ENCODE measurements at places on chromosomes 4 and X.

GRCh38 chr4:48669086-48669485 is 111.0 kb downstream of the FRYL start:
- DNase-seq, result no peak

- no peak for DNase-seq
These were observed 848.5 kb downstream of the RAB28 start for GRCh38 chr4:12635629-12636028.

- DNase-seq, result no peak
These were observed 45.7 kb downstream of the GPAT3 start for GRCh38 chr4:83581411-83582288.

DNA sequence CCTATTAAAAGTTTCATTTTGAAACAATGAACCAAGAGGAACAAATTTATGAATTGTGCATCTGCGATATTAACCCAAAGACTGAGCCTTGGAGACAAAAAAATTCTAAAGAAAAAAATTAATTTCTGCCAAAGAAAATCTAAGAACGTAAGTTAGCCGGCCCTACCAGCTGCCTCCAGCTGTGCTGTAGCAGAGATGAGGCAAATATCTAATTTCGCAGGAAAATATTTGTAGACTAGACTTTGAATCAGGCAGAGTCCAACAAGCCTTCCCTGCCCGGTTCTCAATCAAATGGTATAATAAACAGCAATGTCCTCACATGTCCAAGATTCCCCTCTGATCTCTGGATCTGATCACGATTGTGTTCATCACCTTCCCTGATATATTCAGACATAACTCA is 21.2 kb upstream of the SMIM20 start:
- DNase-seq, result no peak

GRCh38 chr4:68324519-68325262 is 25.2 kb downstream of the YTHDC1 start:
- no peak for DNase-seq

DNA sequence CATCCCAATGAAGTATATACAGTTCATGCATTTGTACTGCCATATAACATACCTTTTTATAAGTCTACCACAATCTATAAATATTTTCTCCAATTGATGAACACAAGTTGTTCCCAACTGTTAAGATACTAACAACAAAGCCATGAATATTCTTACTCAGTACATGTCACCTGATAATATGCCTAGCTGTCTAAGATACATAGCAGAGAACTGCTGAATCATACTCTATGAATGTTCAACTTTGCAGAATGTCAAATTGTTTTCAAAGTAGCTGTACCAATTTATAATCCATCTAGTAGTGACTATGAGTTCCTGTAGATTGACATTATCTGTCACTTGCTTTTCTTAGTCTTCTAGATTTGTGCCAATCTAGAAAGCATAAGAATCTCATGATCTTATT is 84.9 kb downstream of the RAB28 start:
- DNase-seq, result no peak

DNA sequence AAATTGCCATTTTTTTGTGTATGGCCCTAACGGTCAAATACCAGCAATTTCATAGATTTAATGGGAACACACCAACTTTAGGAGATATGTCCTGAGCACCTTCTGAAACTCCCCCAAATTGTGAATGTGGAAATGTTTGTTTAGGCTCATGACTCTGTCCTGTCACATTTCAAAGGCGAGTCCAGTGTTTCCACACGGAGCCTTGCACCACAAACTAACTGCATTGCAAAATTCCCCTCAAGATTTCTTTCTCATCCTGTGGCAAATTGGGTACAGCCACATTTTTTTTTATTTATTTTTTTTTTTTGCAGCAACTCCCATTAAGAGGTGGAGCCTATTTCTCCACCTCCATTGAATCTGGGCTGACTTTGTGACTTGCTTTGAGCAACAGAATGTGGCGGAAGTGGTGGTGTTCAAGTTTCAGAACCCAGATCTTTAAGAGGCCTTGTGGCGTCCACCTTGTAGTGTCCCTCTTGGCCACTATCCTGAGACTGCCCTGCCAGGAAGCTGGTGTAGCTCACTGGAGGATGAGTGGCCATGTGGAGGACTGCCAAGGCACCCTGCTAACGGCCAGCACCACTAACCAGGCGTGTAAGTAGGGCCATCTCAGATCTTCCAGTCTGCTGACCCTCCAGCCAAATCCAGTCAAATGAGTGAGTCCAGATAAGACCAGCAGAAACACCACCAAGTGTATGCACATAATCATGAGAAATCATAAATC is 172.4 kb upstream of the SCML1 start:
- DNase-seq, result no peak

DNA sequence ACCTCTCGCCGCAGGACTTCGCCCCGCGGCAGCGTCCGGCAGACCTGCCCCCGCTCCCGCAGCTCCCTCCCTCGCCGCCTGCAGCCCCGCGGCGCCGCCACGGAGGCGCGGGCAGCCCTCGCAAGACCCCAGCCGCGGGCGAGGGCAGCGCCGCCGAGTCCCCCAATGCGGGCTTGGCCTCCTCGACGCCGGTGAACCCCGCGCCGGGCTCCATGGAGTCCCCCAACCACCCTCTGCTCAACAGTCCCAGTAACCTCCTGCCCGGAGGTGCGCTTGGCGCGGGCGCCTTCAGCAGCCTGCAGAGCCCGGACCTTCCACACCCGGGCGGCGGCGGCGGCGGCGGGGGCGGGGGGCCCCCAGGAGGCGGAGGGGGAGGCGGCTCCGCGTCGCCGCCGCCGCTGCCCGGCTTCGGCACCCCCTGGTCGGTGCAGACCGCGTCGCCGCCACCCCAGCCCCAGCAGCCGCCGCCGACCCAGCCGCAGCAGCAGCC is 1.2 kb downstream of the CPEB2 start:
- DNase-seq, result no peak

GRCh38 chr4:16992566-16993225 is 94.3 kb upstream of the LDB2 start:
- DNase-seq, result no peak

DNA sequence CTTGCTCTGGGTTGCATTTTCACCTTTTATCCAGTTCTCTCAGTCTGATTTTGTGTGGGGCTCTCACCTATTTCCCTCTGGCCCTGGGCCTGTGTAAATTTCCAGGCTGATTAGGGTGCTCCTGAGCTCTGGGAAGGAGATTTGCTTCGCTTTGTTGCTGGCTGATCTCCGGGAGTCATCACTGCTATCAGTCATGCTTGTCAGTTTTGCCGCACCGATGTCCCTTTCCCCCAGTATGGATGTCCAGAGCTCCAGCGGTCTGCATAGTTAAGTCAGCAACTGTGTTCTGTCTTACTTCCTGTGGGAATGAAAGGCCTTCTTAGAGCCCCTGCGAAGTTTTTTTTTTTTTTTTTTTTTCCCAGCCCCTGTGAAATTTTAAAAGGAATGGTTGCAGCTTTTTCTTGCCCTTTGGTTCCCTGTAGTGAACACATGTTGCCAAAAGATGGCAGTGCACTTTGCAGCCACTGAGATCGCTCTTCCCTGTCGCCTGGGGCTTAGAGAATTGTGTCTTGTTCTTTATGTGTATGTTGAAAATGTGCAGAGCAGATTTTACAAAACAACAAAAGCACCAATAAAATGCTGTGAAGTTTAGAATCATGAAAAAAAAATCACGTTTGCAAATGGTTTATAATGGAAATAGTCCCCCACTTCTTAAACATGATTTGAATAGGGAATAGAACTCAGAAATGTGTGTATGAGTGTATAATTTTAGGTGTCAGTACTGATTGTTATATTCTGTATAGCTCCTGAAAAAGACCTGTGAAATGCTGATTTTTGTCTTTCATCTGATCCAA is 109.1 kb upstream of the SLC4A4 start:
- peak; percentile 45 for DNase-seq

- no peak for DNase-seq
These were observed 28.5 kb upstream of the CRMP1 start for GRCh38 chr4:5921101-5921980.

DNA sequence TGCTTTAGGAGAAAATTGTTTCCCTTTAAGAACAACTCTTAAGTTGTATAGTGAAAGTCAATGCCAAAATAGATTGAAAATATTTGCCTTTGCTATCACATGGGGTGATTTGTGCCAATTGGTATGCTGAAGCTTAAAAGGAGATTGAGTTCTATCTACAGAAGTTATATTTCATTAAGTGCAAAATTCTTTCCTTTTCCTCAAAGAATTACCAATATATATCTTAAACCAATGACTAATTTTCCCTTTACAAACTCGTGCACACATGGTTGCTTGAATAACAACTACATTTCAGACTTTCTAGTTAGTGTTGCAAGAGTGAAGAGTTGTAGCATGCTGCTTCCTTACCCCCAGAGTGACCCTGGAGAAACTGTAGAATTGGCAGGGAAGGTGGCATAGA is 990.0 kb upstream of the PABPC4L start:
- no peak for DNase-seq

DNA sequence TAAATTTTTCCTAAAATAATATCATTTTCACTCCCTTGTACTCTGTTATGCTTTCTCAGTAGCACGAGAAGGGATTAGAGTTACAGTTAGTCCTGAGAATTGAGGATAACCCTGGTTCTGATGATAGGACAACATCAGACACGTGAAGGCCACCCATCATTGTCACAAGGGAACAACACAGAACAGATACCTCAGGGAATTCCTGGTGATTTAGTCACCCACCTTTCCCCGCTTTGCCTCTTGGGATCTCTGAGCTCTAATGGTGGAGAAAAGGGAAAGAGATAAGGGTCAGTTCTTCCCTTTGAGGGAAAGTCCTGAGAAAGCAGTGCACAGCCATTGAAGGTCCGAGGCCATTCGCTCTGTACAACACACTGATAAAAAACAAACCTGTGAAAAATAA is 112.3 kb upstream of the GALNT7 start:
- no peak for DNase-seq

DNA sequence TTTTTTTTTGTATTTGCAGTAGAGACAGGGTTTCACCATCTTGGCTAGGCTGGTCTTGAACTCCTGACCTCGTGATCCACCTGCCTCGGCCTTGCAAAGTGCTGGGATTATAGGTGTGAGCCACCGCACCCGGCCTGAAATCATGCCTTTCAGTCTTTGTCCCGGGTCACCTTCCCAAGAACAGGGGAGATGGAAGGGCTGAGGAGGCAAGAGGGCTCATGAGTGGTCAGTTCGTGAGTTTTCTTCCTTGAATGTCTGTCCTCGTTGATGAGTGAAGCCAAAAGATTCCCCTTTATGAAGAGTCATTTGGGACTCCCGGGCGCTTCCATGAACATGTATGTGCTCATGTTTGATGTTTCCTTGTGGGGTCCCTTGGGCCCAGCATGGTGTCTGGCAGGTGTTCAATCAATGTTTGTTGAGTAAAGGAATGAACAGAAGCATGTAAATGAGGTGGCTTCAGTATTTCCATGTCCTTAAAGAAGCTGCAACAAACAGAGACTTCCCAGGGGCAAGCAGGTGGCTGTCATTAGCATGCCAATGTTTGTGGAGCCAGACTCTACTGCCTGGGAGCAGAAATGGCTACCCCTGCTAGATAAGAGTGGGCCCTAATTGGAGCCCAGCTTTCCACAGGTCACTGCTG is 3.4 kb upstream of the SEPTIN6 start:
- DNase-seq, result no peak

- no peak for DNase-seq
These were observed 50.4 kb downstream of the SHROOM3 start for GRCh38 chr4:76485450-76485849.

GRCh38 chrX:49773993-49774392 is 55.1 kb upstream of the PAGE4 start:
- no peak for DNase-seq

GRCh38 chrX:7586126-7586525 is 256.8 kb upstream of the VCX start:
- DNase-seq, result no peak

- no peak for DNase-seq
These were observed 26.0 kb downstream of the ADD1 start for GRCh38 chr4:2869659-2870058.

GRCh38 chr4:150082241-150082640 is 4.0 kb downstream of the DCLK2 start:
- DNase-seq, result no peak

- DNase-seq, result no peak
These were observed 161.8 kb upstream of the PCDH18 start for GRCh38 chr4:137694138-137694537.

DNA sequence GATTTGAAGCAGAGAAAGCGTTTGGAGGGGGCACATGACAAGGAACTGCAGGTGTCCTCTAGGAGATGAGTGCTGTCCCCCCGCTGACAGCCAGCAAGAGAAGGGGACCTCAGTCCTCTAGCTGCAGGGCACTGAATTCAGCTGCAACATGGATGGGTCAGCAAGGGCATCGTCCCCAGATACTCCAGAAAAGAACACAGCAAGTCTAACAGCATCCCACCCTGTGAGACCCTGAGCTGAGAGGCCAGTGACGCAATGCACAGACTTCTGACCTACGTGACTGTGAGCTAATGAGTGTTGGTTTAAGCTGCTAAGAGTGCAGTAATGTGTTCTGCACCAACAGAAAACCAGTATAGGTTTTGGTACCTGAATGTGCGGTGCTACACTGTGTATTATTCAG is 11.6 kb upstream of the CENPVL2 start:
- DNase-seq, result no peak

DNA sequence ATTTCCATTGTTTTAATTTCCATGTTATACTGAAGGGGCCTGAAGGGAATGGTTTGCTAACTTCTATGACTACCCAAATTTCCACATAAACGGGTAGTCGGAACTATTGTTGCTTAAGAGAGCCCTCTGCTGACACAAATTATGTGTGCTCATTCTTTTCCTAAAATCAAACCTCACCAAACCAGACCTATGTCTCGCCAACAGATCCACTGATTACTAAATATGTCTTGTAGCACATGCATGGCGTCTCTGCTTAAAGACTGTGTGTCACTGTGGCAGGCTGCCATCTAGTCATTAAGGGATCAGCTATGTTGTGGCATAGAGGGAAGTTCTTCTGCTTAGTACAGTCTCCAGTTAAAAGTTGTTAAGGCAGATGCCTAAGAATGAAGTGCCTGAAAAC is 25.1 kb downstream of the PIR start:
- DNase-seq, result no peak

- no peak for DNase-seq
These were observed 82.1 kb downstream of the FAM53A start for GRCh38 chr4:1601852-1602654.

GRCh38 chrX:106684207-106684606 is 42.3 kb upstream of the RNF128 start:
- no peak for DNase-seq

DNA sequence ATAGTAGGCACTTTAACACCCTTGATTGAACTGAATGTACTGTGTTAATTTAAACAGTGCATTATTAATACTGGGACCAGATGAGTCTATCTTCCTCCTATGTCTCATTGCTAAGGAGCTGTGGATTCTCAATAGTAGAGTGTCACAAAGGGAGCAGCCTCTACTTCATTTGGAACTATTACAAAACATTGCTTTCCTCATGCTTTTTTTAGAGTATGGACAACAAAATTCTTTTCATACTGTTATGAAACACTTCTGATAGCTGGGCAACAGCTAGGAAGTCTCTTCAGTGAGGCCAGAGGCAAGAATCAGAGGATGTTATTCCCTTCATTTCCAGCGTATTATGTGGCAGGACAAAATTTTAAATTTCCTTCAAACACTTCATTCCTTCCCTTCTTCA is 160.8 kb downstream of the FBXO8 start:
- no peak for DNase-seq

DNA sequence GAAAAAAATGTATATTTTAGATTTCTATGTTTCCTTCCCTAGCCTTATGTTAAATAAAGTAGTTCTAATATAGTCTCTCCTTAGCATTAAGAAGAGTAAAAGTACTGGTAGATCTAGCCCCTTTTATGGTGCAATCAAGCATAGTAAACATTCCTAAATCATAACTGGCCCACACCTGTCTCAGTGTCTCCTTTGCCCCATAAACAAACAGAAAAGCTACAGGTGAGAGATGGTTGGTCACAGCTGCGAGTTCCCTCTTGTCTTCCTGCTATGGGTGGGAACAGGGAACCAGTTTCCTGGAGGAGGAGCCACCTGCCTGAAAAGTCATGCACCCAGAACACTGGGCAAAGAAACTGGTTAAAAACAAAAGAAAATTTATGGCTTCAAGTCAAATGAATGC is 16.6 kb downstream of the SOWAHB start:
- no peak for DNase-seq
